Large intestine (tissue), 12 donors: ENCODE measurements at places on chromosomes 16 and 17.

DNA sequence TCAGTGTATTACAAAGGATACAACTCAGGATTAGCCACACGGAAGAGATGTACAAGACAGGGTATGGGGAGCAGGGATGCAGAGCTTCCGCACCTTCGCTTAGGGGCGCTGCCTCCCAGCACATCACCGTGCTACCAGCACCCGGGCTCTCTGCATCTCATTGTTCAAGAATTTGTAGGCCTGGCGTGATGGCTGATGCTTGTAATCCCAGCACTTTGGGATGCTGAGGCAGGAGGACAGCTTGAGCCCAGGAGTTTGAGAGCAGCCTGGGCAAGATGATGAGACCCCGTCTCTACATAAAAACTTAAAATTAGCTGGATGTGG lies 43.2 kb downstream of the RAB11FIP4 start:
- peaks cover 6% of the 10 kb centered on the region for H3K4me1 ChIP-seq
- H3K4me3 ChIP-seq, result no peak overlapping the region
- no peak for DNase-seq
- no peaks in the 10 kb centered on the region for H3K36me3 ChIP-seq
- H3K27ac ChIP-seq, result no peak overlapping the region
- H3K27me3 ChIP-seq, result peaks cover 3% of the 10 kb centered on the region

- peaks cover 11% of the 10 kb centered on the region for H3K4me1 ChIP-seq
- peak overlapping the region; percentile 74 for H3K27ac ChIP-seq
These were observed 485 bp downstream of the DNAJA3 start for GRCh38 chr16:4426021-4426684.

GRCh38 chr17:794876-795275 lies 12.7 kb downstream of the MRM3 start:
- H3K4me1 ChIP-seq, result no peaks in the 10 kb centered on the region
- no peak overlapping the region for H3K27ac ChIP-seq
- no peaks in the 10 kb centered on the region for H3K27me3 ChIP-seq
- peak overlapping the region; percentile 3 for H3K4me3 ChIP-seq
- peaks cover 25% of the 10 kb centered on the region for H3K36me3 ChIP-seq

GRCh38 chr16:4618645-4619418 lies 4.1 kb upstream of the UBALD1 start:
- DNase-seq, result peak; percentile 81
- H3K4me1 ChIP-seq, result peaks cover 37% of the 10 kb centered on the region
- no peak overlapping the region for H3K4me3 ChIP-seq
- H3K27me3 ChIP-seq, result no peaks in the 10 kb centered on the region
- peak overlapping the region; percentile 65 for H3K27ac ChIP-seq

- H3K36me3 ChIP-seq, result no peaks in the 10 kb centered on the region
- no peak overlapping the region for H3K4me3 ChIP-seq
- H3K4me1 ChIP-seq, result peaks cover 8% of the 10 kb centered on the region
- DNase-seq, result peak; percentile 68
- H3K27ac ChIP-seq, result peak overlapping the region; percentile 59
These were observed 15.4 kb downstream of the PIGL start for GRCh38 chr17:16232391-16232790.

DNA sequence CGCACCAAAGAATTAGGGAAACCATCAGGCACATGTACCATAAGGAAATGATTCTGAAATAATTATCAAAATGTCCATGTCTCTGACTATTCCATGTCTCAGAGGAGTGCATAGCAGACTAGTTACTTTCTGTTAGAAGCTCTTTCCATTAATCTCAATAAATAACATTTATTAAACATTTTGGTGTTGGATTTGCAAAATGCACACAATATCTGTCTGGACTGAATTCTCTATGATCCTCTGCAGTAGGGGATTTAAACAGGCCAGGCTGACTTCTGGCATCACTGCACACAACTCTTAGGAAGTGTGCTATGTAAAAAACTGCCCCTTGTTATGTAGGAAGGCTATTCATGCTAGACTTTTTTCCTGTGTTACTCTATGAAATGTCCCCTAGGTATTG lies 283.3 kb upstream of the CDH5 start:
- H3K4me3 ChIP-seq, result no peak overlapping the region
- no peaks in the 10 kb centered on the region for H3K27me3 ChIP-seq
- no peak for DNase-seq
- no peak overlapping the region for H3K27ac ChIP-seq

DNA sequence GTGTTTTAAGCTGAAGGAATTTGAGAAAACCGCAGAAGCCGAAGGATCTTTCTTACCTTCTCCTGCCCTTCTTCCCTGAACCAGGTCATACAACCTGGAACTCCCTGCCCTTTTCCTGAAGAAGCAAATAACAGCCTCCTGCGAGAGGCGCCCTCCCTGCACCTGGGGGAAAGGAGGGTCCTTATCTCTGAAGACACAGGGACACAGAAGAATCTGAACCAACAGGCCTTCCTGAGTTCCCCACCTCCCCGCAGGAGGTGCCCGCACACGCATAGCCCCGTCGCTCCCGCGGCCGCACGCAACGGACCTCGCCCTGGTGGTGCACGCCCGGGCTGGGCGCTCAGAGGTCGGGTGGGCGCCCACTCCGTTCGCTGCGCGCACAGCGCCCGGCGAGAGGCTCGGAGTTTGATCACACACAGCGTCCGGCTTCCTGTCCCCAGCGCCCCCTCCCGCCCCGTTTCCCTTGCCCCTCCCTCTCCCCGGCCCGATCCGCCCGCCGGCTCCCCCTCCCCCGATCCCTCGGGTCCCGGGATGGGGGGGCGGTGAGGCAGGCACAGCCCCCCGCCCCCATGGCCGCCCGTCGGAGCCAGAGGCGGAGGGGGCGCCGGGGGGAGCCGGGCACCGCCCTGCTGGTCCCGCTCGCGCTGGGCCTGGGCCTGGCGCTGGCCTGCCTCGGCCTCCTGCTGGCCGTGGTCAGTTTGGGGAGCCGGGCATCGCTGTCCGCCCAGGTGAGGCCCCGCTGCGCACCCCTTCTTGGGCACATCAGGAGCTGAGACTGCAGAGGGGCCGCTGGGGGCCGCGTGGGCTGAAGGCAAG lies at the start of gene TNFSF12:
Gene TNFSF12 (plus strand): TSS at position 474 of the 816 bp plus-strand sequence. CDS start 96 bp downstream, at position 570.
- H3K4me1 ChIP-seq, result peaks cover 24% of the 10 kb centered on the region
- H3K4me3 ChIP-seq, result peak within 1 kb of the TSS; percentile 62
- DNase-seq, result peak; percentile 80
- H3K27ac ChIP-seq, result peak within 1 kb of the TSS; percentile 90

- no peak for DNase-seq
- H3K36me3 ChIP-seq, result no peaks in the 10 kb centered on the region
- no peak overlapping the region for H3K27ac ChIP-seq
These were observed 6.7 kb upstream of the GOSR2 start for GRCh38 chr17:46916211-46916610.

DNA sequence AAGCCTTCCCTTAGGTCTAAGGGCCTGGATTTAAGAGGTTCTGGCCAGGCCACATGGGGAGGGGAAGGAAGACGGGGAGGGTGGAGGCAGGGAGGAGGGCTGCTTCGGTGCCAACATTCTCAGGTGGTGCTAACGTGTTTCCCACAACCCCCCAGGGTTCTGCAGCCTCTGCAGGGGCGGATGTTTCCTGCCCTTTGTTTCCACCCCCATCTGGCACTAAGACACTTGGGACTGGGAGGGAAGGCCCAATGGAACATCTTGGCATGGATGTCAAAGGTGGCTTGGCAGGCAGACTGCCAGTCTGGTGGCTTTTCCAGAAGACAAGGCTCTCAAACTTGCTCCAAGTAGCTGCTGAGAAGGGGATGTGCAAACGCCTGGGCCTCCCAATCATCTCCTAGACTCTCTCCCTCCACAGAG lies 12.7 kb downstream of the HIC1 start:
- H3K4me1 ChIP-seq, result peaks cover 27% of the 10 kb centered on the region
- no peak for DNase-seq
- H3K4me3 ChIP-seq, result no peak overlapping the region

GRCh38 chr17:55230716-55231115 lies 34.0 kb upstream of the HLF start:
- H3K36me3 ChIP-seq, result no peaks in the 10 kb centered on the region
- H3K4me1 ChIP-seq, result no peaks in the 10 kb centered on the region
- H3K27me3 ChIP-seq, result no peaks in the 10 kb centered on the region
- no peak overlapping the region for H3K27ac ChIP-seq

DNA sequence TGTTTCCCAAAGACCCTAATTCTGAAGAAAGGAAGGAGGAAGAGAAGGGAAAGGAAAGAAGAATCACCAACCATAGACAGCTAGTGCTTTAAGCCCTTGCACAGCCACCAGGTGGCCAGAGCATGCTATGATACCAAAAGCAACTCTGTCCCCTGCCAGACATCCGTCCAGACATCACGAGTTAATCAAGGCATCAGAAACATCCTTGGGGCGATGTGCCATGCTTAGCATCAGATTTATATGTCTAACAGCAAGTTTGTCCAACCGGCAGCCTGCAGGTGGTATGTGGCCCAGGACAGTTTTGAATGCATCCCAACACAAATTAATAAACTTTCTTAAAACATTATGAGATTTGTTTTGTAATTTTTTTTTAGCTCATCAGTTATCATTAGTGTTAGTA lies 2.9 kb upstream of the CRYBA1 start:
- H3K27ac ChIP-seq, result no peak overlapping the region
- no peak overlapping the region for H3K4me3 ChIP-seq
- no peaks in the 10 kb centered on the region for H3K27me3 ChIP-seq
- H3K4me1 ChIP-seq, result no peaks in the 10 kb centered on the region
- H3K36me3 ChIP-seq, result no peaks in the 10 kb centered on the region

GRCh38 chr17:79711715-79712305 lies 18.9 kb upstream of the ENPP7 start:
- DNase-seq, result no peak
- no peaks in the 10 kb centered on the region for H3K27me3 ChIP-seq
- H3K36me3 ChIP-seq, result no peaks in the 10 kb centered on the region
- no peak overlapping the region for H3K4me3 ChIP-seq
- peak overlapping the region; percentile 99 for H3K27ac ChIP-seq
- peaks cover 49% of the 10 kb centered on the region for H3K4me1 ChIP-seq

DNA sequence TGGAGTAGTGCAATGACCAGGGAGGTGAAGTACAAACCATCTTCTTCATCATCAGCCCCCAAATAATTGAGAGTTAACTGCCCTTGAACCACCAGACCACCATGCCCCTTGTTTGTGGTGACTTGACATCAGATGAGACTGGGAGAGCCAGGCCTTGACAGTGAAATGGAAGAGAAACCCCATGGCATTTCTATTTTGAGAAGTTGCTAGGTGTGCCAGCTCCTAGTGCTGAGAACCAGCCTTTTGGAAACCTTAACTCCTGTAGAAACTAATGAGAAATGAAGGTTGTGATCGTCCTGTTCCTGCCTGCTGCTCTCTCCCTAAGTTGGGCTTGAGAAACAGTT lies 2.8 kb downstream of the TMEM94 start:
- H3K36me3 ChIP-seq, result no peaks in the 10 kb centered on the region
- H3K4me3 ChIP-seq, result no peak overlapping the region
- peak overlapping the region; percentile 85 for H3K27ac ChIP-seq
- no peaks in the 10 kb centered on the region for H3K27me3 ChIP-seq

DNA sequence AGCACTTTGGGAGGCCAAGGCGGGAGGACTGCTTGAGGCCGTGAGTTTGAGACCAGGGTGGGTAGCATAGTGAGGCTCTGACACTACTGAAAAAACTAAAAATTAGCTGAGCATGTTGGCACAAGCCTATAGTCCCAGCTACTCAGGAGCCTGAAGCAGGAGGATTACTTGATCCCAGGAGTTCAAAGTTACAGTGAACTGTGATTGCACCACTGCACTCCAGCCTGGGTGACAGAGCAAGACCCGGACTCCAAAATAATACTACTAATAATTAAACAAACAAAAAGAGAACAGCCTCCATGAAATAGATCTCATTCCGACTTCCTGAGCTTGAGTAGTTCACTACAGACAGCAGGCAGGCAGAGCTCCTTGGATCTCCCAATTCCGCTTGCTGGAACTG lies 2.7 kb upstream of the RBBP6 start:
- H3K27me3 ChIP-seq, result no peaks in the 10 kb centered on the region
- H3K27ac ChIP-seq, result no peak overlapping the region
- H3K4me3 ChIP-seq, result no peak overlapping the region
- no peaks in the 10 kb centered on the region for H3K36me3 ChIP-seq

DNA sequence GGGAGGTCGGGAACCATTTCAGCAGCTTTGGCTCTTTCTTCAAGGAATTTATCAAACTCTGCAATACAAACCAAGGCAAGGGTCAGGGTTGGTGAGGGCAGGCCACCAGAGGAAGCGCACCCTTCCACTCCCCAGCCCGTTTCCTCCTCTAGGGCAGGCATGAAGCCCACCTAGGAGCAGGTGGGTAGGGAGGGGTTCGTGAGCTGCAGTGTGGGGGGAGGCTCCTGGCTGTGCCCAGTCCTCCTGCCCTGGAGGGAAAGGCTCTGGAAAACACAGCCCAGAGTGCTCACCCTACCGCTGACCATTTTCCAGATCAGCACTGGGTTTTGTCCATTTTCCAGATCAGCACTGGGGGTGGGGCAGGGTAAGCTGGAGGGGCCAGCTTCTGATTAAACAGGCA lies 10.9 kb upstream of the SREBF1 start:
- DNase-seq, result no peak
- peaks cover 49% of the 10 kb centered on the region for H3K4me1 ChIP-seq
- peaks cover 20% of the 10 kb centered on the region for H3K36me3 ChIP-seq
- no peak overlapping the region for H3K4me3 ChIP-seq

GRCh38 chr16:78331731-78332130 lies 232.3 kb downstream of the WWOX start:
- no peaks in the 10 kb centered on the region for H3K27me3 ChIP-seq
- no peak overlapping the region for H3K4me3 ChIP-seq
- DNase-seq, result no peak
- H3K27ac ChIP-seq, result no peak overlapping the region
- no peaks in the 10 kb centered on the region for H3K4me1 ChIP-seq
